Stimulated activated CD8-positive, alpha-beta memory T cell treated with anti-CD3 and anti-CD28 coated beads, Interleukin-2, amount 100 ng/mL, for 1 hour (primary cell): ENCODE measurements at places on chromosomes 3 and 15.

DNA sequence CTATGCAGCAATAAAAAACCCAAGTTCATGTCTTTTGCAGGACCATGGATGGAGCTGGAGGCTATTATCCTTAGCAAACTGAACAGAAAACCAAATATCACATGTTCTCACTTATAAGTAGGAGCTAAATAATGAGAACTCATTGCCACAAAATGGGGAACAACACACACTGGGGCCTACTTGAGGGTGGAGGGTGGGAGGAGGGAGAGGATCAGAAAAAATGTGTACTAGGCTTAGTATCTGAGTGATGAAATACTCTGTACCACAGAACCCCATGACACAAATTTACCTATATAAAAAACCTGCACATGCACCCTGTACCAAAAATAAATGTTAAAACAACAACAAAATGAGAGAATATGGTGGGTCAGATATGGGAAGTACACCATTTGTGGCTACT lies 49.6 kb upstream of the AADACL2 start:
- no peak for DNase-seq

- no peak for DNase-seq
Measured at GRCh38 chr3:156611870-156612494, 57.1 kb upstream of the SSR3 start.

DNA sequence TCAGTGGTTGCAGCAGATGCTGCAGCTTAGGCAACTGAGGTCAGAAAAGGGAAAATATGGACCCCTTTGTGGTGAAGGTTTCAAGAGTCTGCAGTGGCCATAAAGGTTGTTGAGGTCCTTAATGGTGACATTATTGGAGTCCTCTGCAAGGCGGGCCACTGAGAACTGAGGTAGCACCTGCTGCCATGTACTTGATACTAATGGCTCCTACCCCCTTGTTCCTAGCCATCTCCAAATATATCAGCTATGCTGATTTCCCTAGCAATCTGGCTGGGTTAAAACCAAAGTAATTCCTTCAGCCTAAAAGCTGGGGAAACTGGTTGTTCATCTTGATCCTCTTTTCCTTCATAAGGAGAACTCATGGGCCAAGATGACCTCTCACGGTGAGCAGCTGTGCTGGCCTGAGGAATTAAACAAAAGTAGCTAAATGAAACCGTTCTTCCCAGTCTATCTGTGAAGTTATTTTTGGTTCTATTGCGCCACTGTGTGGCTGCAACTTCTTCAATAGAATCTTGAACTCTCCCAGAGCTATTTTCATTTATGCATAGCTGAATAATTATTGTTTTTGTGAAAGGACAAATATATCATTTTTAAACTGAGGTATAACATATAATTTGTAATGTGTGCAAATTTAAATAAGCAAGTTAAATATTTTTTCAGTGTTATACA lies 76.1 kb upstream of the PLSCR4 start:
- DNase-seq, result no peak

DNA sequence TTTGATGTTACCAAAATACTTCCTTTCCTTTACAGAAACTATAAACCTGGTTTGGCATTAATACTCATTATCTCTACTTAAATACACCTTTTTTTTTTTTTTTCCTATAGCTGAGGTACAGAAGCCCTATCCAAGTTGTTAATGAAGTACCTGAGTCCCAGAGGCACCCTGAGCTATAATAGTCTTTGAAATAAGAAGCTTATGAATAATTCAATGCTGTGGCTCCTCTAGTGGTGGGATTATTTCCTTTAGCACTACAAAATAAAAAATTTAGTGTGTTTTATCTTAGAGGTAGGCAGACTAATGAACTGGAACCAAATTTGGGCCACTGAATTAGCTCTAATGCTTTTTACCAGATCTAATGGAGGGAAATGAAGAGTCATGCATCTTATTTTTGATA lies 611.9 kb downstream of the EDEM1 start:
- no peak for DNase-seq

GRCh38 chr3:193660171-193660570 lies 67.2 kb downstream of the OPA1 start:
- no peak for DNase-seq

- peak; percentile 79 for DNase-seq
Measured at GRCh38 chr15:63122002-63122875, 578 bp downstream of the LACTB start.

- DNase-seq, result no peak
Measured at GRCh38 chr15:63353887-63354286, 27.8 kb downstream of the CA12 start.

- no peak for DNase-seq
Measured at GRCh38 chr15:36964626-36965025, 135.7 kb downstream of the MEIS2 start.

- no peak for DNase-seq
Measured at GRCh38 chr3:58989955-58990354, 59.9 kb downstream of the CFAP20DC start.

- no peak for DNase-seq
Measured at GRCh38 chr3:72230774-72231379, 445.9 kb upstream of the PROK2 start.

GRCh38 chr3:156826144-156826895 lies at the start of gene LEKR1:
LEKR1 (plus strand) TSS chr3:156826353; CDS start chr3:156829330, 2,977 bp downstream.
- peak; percentile 41 for DNase-seq

DNA sequence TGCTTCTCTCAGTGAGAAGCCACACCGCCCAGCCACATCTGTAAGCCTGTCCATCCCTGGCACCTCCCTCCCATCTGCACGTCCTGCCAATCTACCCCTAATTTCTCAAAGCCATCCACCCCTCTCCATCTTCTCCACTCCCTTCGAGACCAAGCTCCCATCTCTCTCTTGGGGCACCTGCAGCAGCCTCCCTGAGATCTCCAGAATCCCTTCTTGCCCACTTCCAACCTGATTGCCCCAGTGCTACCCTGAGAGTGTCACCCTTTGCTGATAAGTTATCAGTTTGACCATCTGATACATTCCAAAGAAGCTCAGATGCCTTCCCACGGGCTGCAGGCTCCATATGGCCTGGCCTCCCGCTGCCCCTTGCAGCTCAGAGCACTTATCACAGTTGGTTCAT lies 496.1 kb downstream of the SHQ1 start:
- DNase-seq, result no peak

DNA sequence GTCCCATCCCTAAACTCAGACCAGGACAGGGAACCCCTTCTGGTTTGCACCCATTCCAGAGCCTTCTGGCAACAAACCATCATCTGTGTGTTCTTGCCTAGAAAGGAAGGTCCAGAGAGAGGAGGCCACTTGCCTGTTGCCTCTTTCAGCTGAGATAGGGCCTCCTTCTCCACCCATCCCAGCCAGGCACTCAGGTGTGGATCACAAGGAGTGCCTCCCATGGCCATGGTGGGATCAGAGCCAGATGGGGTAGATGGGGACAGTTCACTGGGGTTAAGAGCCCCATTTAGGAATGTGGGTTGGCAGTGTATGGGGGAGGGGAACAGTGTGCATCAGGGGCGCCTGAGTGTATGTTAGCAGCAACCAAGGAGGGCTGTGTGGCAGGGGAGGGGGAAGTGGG lies 8.9 kb upstream of the CTDSPL start:
- DNase-seq, result no peak

GRCh38 chr3:104291878-104292277 lies 1074.8 kb upstream of the ALCAM start:
- no peak for DNase-seq

- DNase-seq, result no peak
Measured at GRCh38 chr15:39084674-39085530, 496.0 kb upstream of the THBS1 start.

- no peak for DNase-seq
Measured at GRCh38 chr3:137568880-137569279, 195.2 kb upstream of the SOX14 start.

DNA sequence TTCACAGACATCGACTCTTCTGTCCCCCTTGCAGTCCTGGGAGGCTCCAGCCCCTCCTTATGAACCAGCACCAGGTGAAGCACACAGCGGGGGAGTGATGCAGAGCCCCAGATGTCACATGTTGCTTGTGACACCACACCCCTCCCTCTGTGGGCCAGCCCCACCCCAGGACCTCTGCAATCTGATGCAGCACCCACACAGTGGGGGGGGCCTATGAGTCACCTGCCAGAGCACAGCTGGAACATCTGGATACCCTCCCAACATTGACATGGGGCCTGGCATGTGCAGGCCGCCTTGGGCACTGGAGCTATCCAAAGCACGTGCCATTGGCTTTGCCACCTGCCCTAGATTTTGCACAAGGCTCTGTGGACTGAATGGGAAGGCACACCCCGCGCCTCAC lies 70.5 kb downstream of the FEM1B start:
- DNase-seq, result no peak

GRCh38 chr15:99593070-99593469 lies 27.3 kb downstream of the MEF2A start:
- DNase-seq, result no peak

GRCh38 chr15:51267051-51267702 lies 71.2 kb downstream of the CYP19A1 start:
- DNase-seq, result no peak
